ENCODE measurements at places on chromosomes 12 and 14.

- no peak for DNase-seq
These were observed 13.2 kb upstream of the TIGAR start for GRCh38 chr12:4307593-4308333.

DNA sequence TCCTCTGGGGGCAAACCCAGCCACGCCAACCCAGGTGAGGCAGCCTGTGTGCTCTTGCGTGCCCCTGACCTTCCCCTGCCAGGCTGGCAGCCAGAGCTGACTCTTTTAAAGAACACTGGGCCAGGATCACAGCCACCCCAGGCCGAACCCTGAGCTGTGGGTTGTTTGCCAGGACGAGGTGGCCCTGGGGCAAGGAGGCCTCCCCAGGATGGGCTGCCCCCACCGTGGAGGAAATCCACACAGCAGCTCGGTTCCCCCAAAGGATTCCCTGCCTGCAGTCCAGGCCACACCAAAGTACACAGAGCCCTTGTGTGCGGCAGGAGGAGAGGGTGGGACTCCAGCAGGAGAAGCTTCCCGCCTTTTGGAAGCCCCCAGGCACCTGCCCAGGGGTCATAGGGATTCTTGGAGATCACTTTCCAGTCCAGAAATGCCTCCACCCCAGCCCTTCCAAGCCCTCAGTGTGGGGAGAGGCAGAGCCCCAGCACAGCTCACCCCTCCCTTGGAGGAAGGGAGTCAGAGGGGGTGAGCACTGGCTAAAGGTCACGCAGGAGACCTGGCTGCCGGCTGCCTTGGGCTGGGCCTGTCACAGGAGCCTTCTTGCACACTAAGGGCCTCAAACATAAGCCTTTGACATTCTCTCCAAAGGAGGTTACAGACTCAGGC lies 115.6 kb downstream of the CALM1 start:
- no peak for DNase-seq

DNA sequence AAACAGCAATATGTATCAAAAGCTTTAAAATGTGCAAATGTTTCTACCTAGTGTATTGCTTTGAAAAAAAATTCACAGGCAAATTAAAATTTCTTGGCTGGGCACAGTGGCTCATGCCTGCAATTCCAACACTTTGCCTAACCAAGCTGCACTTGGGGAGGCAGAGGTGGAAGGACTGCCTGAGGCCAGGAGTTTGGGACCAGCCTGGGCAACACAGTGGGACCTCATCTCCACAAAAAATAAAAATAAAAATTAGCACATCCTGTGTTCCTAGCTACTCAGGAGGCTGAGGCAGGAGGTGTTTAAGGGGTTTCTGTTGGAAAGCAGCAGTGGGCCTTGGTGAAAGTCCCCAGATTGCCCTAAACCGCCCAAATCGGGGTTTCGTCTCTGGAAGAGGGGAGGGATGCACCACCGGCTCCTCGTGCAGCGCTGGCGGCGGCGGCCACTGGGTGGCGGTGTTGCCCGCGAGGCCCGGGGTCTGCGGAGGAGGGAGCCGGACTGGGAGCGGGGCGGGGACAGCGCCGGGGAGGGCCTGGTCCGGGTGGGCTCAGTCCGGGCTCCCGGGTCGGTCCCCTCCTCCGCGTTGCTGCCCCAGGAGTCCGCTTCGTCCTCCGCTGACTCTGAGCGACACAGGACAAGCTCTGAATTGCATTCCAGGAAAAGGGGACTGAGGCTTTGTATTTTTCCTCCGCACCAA lies 265.6 kb downstream of the AACS start:
- no peak for DNase-seq

DNA sequence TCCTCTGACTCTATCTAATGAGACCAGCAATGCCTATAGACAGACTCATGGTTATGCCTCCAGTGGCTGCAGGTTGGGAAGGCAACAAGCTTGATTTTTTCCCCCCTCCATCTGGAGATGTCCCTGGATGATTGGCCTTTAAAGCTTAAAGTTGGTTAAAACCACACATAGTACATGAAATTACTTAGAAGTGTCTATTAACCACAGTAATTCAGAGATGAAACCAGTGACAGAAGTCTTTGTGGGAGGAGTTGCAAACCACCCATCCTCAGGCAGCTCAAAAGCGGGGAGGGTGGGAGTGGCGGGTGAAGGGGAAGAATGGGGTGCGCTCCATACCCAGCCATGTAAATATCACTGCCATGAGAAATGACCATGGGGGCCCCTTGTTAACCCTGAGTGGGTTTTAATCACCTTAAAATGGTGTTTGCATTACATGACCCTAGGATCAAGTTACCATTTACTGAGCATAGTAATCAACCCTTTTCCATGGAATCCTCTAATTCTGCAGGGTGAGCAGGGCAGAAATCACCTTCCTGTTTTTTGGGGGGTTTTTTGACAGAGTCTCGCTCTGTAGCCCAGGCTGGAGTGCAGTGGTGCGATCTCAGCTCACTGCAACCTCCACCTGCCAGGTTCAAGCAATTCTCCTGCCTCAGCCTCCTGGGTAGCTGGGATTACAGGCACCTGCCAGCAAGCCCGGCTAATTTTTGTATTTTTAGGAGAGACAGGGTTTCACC lies 133.5 kb downstream of the FOXN3 start:
- DNase-seq: no peak

DNA sequence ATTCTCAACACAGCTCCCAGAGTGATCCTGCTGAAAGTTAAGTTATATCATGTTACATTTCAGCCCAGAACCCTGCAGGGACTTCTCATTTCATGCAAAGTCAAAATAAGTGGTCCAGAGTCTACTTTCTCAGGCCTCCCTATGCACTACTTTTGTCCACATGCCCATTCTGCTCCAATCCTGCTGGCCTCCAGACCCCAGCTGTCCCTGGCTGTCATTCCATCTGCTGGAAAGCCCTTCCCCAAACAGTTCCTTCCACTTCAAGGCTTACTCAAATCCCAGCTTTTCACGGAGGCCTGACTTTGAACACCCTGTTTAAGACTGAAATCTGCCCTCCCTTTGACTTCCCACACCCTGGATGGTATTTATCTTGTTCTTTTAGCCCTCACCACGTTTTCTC lies 109.8 kb upstream of the DNM1L start:
- DNase-seq: no peak

GRCh38 chr12:118741194-118741593 lies 240.1 kb upstream of the SRRM4 start:
- no peak for DNase-seq

GRCh38 chr12:118908811-118909210 lies 72.5 kb upstream of the SRRM4 start:
- DNase-seq: no peak
